GM23338 (cell line): ENCODE measurements at places on chromosomes 13 and 19. TPM values are rescaled to one million over a fixed set of nuclear protein-coding genes. Genes with fewer than 3 reads are reported as not detected.

DNA sequence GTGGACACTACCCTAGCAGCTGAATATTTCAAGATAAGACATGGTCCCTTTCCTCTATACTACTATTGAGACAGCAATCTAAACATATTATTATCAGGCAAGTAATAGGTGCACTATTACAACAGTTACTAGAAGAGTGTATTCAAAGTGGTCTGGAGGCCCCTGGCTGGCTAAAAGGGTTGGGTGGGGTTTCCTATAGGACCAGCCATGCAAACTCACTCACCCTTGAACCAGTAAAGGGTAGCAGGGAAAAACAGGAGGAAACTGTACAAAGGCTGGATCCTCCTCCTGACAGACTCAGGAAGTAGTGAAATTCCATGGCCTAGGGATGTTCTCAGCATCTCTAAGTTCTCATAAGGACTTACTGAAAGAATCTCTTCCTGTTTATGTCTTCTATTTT, 7.7 kb downstream of the SMAD9 start:
- no peak for DNase-seq

DNA sequence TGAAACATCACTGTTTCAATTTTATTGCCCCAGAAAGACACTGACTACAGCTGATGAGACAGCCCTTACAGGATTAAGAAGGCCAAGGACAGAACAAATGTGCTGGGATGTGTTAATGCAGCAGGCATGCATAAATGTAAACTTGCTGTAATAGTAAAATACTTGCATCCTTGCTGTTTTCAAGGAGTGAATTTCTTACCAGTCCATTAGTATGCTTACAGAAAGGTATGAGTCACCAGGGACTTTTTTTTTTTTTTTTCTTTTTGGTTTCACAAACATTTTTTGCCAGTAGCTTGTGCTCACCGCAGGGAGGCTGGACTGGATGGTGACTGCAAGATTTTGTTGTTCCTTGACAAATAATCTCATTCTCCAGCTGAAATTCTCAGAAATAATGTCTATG, 55.1 kb downstream of the GPR180 start:
- peak; percentile 6 for DNase-seq

DNA sequence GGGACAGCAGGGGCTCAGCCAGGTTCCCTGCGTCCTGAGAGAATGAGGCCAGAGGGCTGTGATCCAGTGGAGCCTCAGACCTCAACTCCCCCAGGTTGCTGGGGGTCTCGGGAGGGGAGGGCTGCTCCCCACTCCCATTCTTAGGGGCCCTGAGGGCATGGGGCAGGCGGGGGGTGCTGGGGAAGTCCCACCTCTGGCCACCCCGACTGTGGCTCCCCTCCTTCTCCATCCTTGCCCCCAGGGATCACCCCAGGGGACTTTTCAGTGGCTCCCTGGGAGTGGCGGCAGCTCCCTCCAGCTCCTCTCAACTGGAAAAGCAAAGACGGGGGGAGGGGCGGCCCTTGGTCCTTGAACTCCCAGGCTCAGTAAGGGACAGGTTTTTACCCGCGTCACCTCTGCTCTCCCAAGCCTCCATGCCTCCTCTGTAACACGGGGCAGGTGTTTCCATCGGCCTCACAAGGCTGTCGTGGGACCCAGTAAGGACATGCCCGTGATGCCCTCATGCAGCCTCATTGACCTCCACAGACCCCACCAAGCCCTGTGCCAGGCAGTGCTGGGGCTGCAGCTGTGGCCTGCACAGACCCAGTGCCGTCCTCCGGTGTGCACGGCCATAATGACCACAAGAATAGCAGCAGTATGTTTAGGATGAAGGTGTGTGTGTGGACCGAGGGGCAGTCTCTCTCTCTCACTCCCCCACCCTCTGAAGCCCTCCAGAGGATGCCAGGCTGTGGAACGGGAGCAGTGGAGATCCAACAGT, 11.6 kb upstream of the TOMM40 start:
- peak; percentile 51 for DNase-seq

DNA sequence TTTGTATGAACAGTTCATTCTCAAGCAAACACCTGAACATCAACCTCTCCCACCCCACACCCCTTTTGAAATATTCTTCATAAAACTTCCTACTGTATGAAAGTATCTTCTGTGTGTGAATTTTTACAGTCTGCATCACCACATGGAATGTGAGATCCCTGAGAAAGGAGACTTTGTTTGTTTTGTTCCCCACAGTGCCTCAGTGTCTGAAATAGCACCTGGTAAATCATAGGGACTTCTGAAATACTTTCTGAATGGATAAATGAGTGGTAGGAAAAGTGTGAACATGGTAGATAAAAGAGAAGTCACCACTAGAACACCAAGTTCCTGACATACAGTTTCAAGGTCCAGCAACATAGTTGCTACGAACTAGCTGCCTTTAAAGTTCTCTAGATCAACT, 1071.2 kb downstream of the EFNB2 start:
- no peak for DNase-seq

- no peak for DNase-seq
Measured at GRCh38 chr13:21420706-21421105, 38.4 kb downstream of the ZDHHC20 start.

DNA sequence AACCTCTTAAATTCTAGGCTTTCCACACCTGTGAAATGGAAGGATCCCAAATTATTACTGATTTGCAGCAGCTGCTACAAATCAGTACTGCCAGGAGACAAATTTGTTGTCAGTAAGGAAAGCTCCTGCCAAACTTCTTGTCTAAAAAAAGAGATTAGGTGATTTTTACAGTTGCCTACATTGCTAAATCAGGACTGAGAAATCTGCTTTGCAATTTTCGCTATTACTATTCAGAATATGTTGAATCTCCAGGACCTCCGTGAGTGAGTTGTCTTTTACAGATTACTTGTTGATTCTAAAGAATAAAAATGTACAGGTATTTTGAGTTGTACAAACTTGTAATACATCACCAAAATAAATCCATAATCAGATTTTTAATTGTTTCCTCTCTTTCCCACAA, 1815.9 kb downstream of the PCDH9 start:
- DNase-seq, result no peak

DNA sequence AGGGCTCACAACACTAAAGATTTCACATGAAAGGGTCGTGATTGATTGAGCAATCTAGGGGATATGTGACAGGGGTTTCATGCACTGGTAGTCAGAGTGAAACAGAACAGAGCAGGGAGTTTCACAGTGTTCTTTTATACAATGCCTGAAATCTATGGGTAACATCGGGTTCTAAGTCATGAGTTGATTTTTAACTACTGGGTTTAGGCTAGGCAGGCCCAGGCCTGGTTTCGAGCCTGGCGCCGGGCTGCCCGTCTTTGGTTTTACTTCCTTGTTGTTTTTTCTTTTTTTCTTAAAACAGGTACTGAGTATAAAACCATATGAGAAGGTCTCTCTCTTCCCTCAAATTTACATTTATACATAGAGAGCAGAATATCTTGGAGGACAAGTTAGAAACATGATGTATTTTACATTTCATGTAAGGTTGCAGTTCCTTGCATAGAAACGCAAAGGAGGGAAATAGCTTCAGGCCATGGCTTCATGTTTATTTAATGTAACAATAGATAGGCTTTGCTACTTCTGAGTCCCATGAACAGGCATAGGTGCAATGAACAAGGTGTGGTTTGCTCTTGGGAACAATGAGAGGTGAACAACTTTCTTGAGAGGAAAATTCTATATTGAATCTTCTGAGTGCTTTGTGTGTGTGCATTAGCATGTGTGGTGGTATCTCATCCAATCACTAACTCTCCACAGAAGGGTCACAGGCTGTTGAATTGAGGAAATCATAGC, 128.9 kb upstream of the RXFP2 start:
- DNase-seq, result no peak

DNA sequence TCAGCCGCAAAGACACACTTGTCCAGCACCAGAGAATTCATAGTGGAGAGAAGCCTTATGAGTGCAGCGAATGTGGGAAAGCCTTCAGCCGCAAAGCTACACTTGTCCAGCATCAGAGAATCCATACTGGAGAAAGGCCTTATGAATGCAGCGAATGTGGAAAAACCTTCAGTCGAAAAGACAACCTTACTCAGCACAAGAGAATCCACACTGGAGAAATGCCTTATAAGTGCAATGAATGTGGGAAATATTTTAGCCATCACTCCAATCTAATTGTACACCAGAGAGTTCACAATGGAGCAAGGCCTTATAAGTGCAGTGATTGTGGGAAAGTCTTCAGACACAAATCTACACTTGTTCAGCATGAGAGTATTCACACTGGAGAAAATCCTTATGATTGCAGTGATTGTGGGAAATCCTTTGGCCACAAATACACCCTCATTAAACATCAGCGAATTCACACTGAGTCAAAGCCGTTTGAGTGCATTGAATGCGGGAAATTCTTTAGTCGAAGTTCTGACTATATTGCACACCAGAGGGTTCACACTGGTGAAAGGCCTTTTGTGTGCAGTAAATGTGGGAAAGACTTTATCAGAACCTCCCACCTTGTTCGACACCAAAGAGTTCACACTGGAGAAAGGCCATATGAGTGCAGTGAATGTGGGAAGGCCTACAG, 6.8 kb downstream of the ZNF134 start:
- DNase-seq, result peak; percentile 40

GRCh38 chr19:15991602-15992001, 42.8 kb downstream of the OR10H4 start:
- no peak for DNase-seq

DNA sequence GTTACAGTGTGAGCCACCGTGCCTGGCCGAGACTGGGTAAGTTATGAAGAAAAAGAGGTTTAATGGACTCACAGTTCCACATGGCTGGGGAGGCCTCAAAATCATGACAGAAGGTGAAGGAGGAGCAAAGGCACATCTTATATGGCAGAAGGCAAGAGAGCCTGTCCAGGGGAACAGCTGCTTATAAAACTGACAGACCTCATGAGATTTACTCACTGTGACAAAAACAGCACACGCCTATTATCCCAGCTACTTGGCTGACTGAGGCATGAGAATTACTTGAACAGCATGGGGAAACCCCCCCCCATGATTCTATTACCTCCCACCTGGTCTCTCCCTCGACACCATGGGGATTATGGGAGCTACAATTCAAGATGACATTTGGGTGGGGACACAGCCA, 23.4 kb upstream of the ZNF561 start:
- DNase-seq, result no peak

- DNase-seq, result no peak
Measured at GRCh38 chr13:37616131-37616530, 17.6 kb upstream of the POSTN start.

GRCh38 chr19:36246006-36246481, 31.1 kb downstream of the ZNF146 start:
- no peak for DNase-seq

DNA sequence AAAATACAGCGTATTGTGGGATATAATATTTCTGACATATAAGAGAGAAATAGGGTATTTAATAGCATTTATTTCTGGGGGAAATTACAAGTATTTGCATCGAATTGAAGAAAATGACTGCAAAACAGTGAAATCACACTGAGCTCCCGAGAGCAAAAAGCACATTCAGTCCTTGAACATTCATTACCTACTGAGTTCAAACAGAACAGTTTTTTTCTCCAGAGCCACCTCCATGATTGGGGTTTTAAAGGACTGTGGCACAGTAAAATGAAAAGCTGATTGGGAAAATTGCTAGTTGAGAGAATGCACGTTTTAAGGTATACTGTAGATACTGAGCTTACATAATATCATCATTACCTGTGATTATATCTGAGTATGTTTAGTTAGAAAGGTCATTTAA, 58.0 kb upstream of the TRPC4 start:
- no peak for DNase-seq

DNA sequence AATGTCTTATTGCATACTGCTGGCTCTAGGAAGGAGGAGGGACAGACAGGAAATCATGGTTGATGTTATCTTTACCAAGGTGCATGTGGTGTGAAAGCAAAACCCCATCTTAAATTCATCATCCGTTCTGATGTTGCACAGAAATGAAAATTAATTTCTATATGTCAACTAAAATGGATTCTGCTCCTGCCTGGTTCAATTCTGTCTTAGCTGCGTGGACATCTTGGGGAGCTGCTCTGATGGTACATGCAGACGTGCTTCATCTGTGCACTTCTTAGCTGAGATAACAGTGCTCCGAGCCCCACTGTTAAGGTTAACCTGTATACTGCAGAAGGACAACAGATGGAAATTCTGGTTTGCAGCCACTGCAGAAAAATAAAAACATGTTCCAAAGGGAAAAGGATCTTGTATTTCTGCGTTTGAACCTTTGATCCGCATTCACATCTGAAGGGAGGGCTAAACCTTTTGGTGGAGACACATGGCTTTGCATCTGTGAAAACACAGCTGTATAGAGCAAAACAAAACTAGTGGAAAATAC, 155.6 kb downstream of the TM9SF2 start:
- no peak for DNase-seq

DNA sequence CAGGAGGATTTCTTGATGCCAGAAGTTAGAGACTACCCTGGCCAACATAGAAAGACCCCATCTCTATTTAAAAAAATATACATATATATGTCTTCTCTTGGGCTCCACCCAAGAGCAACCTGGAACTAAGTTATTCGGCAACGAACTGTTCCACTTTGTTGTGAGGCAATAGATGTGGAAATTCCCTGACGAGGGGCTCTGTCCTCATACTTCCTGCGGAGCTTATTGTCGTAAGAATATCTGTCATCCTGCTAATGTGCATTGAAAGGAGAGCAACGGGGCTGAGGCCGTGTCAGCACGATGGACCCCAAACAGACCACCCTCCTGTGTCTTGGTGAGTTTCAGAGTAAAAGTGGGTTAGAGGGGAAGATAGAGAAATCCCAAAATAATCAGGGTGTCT, at the start of gene FCAR:
TSS of gene FCAR (plus strand) at position 246 of the 400 bp plus-strand sequence. CDS start at position 301, 55 bp downstream.
- DNase-seq, result no peak

GRCh38 chr19:55525289-55526101, 11.4 kb downstream of the SBK2 start:
- DNase-seq, result no peak

DNA sequence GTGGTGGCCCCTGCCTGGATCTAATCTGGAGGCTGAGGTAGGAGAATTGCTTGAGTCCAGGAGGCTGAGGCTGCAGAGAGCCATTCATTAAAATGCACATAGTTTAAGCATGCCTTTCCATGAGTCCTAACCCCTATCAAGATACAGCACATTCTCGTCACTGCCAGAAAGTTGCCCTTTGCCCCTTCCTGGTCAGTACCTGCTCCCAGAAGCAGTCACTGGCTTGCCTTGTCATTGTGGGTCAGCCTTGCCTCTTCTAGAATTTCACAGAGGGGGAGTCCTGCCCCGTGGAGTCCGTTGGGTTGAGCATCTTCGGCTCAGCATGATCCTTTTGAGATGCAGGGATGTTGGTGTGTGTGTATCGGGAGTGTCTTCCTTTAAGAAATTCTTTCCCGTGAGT, 10.8 kb downstream of the BICRA start:
- peak; percentile 87 for DNase-seq

The SHISA7 gene
- total RNA-seq, result 1.4 and 1.6 TPM in 2 replicates

The NDUFA13 gene
- 37.6 and 143 TPM in 2 replicates for total RNA-seq

The MBD3L3 gene
- total RNA-seq, result not detected in 2 replicates

The KLF16 gene
- total RNA-seq, result 20.2 and 22.0 TPM in 2 replicates

The HAUS8 gene
- 10.6 and 11.1 TPM in 2 replicates for total RNA-seq

The KIR3DL1 gene
- total RNA-seq, result not detected in 2 replicates

The ZNF835 gene
- total RNA-seq, result 0.31 and 1.7 TPM in 2 replicates

The PRSS57 gene
- total RNA-seq, result not detected in 2 replicates

The C19orf38 gene
- 0.78 TPM in 1 of 2 replicates, not detected in the other for total RNA-seq

The ACER1 gene
- not detected in 2 replicates for total RNA-seq
